ENCODE measurements at places on chromosomes 4 and X. TPM values are rescaled to one million over a fixed set of nuclear protein-coding genes. Genes with fewer than 3 reads are reported as not detected.

GRCh38 chrX:139585613-139586012 is 55.1 kb downstream of the F9 start:
- DNase-seq, result no peak

DNA sequence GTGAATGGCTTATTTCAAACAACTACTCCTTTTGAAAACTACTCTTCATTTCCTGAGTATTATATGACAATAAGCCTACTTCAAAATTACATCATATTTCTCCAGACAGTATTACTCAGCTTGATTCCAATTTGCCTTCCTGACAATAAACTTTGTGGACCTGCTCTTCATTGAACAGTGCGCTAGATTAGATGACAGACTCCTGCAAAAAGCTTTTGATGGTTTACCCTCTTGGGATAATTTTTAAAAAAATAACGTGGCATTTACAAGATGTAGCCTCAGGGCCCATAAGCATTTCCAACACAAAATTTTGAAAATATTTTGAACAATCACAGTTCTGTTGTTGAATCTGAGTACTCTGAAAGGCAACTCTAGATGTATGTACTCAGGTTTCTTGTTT is 25.9 kb downstream of the MGAT4D start:
- no peak for DNase-seq

GRCh38 chrX:151042842-151043241 is 59.7 kb downstream of the HMGB3 start:
- no peak for DNase-seq

GRCh38 chrX:10130354-10130753 is 26.4 kb upstream of the CLCN4 start:
- no peak for DNase-seq

The CXCL8 gene
- 0.30 TPM for total RNA-seq

The CT45A2 gene
- total RNA-seq, result not detected

The RHOXF1 gene
- total RNA-seq, result not detected
